ENCODE measurements at places on chromosomes 11 and 22.
A peak's percentile ranks its signal among the peaks of the same experiment; 100 is the strongest.

DNA sequence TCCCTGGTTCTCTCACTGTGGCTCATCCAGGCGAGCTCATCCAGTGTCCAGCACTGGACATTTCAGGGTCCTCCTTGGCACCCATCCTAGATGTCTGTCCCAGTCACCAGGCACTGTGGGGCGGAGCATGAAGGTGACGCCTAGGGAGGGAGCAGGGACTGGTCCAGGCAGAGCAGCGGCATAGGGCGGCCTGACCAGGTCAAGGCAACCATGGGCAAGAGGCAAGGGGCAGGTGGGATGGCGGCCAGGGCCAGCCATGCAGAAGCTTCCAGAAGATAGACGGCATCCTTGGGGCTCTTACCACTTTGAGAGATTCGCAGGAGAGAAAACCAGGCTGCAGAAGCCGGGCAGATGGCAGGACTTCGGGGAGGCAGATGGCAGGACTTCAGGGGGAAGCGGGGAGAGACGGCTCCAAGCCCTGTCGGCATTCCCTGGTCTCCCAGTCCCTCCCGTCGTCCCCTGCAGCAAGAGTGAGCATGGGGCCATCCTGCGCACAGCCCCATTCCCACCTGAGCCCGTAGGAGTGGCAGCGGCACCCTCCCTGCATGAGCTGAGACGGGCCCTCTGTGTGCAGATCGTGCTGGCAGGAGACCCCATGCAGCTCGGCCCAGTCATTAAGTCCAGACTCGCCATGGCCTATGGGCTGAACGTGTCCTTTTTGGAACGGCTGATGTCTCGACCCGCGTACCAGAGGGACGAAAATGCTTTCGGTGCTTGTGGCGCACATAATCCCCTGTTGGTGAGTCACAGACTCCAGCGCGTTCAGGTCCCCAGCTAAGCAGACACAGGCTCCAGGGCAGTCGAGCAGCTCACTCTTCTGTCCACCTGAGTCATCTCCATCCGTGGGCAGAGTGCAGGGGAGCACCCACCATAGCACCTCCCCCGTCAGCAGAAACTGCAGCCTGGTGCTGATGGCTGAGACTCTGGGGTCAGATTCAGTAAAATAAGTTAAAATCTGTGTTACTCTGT lies 20.1 kb upstream of the PANX2 start:
- DNase-seq: no peak

DNA sequence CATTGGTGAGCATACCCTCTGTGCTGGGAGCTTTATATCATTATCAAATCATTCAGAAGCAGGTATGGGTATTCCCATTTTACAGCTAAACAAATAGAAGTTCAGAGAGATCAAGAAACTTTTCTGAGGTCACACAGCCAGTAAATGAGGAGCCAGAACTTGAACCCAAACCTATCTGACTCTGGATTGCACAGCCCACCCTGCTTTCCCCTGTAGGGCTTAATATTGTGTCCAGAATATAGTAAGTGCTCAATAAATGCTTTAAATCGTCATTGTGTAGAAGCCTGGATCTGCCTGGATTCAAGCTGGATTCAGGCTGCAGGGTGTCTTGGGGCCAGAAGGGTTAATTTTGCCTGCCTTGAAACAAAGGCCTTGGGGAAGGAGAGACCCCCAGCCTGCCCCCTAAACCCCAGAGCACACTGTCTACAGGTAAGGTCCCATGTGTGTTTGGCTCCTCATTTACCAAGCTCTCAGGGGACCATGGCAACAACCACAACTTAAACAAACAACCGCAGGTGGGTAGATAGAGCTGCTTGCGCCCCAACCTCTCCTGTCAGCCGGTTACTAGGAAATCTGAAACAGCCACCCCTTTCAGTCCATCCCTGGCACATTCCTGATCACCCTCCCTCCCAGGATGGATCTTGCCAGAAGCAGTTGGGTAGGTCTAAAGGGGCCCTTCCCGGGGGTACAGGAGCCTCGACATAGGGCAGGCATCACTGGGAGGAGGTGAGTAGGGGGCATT lies 3.0 kb upstream of the SEC14L3 start:
- peak; percentile 37 for DNase-seq

DNA sequence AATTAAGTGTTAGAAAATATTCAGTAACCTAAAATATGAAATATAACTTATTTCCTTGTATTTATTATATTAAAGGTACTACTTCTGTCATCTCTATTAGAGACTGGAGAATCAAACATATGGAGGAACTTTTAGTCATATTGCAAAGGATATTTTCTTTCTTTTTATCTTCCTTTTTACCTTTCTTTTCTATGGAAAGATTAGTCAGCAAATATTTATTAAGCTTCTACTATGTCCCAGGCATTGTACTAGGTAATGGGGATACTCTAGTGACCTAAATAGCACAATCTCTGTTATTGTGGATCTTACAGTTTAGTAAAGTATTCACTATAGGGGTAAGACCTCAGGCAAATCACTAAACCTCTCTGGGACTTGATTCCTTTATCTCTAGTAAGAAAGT lies 18.3 kb downstream of the SIK2 start:
- no peak for DNase-seq

GRCh38 chr11:9385327-9385899 lies 961 bp downstream of the IPO7 start:
- DNase-seq: no peak
